ENCODE measurements at places on chromosomes 3 and 15.

DNA sequence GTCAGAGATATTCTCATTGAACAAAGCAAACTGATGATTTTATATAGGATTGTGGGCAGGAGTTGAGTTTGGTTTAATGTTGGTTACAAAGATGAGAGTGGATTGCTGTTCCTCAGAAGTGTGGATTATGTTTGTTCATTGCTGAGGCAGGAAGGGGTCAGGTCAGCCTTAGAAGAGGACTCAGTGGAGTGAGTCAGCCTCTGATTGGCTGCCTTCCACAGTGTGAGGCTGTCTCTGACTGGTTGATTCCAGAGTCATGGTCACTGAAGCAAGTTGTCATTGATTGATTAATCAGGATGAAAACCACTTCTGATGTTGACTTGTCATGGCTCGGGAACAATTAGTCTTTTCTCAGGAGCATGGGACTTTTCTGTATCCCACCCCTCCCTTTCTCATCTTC, 36.2 kb downstream of the KBTBD12 start:
- no peak for DNase-seq

DNA sequence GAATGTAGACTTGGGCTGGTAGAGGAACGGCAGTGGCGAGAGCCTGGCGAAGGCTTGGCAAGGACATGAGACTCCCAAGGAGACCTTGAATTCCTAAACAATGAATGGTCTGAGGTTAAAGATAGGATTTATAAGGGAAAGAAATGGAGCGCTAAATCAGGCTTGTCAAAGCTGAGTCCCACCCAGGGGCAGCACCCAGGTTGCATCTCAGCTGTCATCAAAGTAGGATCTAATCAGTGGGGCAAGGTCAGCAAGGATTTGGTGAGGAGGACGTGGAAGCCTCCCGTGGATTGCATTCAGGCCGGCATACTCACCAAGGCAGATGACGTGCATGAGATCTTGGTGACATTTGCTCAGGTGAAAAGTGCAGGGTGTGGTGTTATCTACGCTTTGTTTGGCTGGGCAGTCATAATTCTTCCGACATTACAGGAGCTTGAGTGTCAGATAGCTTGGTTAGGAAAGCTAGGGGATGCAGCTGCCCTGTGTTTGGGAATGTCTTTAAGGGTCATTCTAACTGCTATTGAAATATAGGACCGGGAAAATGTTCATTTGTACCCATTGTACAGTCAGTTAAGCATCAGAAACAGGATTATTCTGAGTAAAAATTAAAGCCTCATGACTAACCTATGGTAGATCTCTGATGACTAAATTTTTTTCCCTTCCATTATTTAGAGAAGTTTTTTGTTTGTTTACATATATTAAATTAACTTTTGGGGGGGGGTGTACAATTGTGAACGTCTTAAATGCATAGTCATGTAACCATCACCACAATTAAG, 99.4 kb upstream of the TSC22D2 start:
- DNase-seq, result no peak

GRCh38 chr15:68210409-68210756, 5.3 kb upstream of the CALML4 start:
- no peak for DNase-seq

GRCh38 chr3:128923576-128923975, 44.2 kb downstream of the ACAD9 start:
- no peak for DNase-seq

DNA sequence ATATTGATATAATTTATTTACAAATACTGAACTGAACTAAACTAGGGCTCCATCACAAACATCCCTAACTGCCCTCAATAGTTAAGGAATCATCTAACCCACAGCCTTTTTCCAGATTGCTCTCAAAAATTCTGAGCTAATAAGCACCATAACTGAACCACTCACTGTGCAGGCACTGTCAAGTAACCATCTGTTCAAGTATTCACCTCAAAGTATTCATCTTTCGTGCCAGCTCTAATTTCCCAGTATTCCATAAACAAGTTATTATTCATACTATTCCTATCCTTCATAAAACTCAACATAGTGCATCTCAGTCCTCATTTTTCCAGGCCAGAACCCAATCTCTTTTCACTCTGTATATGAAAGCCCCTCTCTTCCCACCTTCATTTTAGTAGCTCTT, 41.1 kb downstream of the THBS1 start:
- DNase-seq, result no peak

DNA sequence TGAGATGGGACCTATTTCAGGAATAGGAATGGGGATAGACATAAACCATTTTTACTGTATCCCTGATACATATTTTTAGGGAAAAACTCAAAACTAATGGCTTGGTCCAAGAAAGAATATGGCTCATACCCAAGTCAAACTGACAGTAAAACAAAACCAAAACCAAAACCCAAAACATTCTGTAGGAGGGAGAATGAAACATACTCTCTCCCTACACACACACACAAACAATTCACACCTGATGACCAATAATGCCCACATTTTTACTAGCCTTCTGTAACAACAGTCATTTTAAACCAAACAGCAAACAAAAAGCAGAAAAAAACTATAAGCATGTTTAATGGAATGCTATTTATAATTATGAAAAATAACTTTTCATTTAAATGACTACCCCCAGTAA, 74.9 kb downstream of the NBEAL2 start:
- DNase-seq, result no peak

All from activated T-cell treated with anti-CD3 and anti-CD28 coated beads for 48 hours (primary cell).